DMS53 (cell line): ENCODE measurements at places on chromosomes 12 and 14.

- no peak for DNase-seq
Measured at GRCh38 chr14:32597771-32598170, 268.7 kb downstream of the AKAP6 start.

DNA sequence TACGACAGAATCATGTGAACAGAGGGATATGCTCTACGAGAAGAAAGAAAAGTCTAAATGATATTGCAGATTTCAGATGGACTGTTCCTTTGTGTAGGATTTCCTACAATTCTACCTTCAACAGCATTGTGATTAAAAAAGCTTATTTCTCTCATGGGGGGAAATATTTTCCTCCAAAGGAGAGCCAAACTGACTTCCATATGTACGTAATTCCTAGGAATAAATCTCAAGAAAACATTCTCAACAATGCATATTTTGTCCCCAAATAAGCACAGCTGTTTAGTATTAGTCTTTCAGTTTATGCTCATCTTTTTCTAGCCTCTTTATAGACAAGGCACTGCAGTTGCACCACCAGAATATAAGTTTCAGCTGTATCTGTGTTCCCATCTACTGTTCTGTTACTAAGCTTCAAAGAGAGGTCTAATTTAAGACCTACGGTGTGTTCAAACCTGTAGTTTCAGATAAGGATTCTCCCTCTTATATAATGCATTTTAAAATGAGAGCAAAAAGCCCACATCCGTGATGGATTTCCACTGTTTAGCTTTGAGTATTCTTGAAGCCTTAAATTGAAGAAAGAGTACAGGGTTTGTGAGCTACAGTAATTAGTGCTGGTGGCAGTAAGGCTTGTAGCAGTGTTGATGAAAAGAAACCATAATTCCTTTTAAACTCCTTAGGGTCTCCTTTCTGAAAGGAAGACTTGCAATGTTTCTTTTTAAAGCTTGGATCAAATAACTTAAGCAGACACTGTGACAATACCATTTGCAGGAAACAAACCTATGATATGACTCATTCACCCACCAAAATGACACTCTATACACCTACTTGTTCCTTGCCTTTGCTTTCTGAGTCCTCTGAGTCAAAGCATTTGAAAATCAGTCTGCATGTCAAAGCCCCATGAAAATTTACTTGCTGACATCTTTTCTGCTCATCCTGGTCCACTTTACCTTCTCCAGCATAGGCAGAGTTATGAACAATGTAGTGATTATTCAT is 754.1 kb downstream of the NOVA1 start:
- DNase-seq = peak; percentile 25

DNA sequence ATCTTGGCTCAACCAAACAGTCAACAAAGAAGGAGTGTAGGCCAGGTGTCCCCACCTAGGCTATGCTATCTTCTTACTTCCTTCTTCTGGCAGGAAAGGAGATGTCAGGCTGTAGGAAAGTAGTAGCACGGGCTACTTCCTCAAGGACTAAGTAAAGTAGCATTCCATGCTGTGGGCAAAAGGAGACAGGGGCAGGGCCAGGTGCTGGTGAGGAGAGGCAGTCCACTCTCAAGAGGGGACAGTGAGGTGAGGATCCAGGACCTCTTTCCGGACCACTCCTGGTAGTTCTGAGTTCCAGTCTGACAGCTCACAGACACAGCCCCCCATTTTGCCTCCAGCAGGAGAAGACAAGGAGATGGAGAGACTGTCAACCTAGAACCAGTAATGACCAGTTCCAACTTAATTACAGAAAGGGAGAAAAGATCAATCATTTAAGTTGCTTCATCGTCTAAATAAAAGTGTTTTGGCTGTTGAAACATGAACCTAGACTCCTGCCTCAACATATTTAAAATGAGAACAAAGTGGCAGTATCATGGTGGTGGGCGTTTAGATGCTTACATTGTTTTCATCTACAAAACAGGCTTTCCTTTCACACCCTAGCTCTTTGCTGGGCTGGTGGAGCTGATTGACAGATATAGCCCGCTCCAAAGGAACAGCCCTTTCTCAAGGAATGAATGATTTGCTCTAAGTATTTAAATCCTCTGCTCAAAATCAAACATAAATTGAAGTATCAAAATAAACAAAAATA is 5.1 kb upstream of the SSTR1 start:
- no peak for DNase-seq

DNA sequence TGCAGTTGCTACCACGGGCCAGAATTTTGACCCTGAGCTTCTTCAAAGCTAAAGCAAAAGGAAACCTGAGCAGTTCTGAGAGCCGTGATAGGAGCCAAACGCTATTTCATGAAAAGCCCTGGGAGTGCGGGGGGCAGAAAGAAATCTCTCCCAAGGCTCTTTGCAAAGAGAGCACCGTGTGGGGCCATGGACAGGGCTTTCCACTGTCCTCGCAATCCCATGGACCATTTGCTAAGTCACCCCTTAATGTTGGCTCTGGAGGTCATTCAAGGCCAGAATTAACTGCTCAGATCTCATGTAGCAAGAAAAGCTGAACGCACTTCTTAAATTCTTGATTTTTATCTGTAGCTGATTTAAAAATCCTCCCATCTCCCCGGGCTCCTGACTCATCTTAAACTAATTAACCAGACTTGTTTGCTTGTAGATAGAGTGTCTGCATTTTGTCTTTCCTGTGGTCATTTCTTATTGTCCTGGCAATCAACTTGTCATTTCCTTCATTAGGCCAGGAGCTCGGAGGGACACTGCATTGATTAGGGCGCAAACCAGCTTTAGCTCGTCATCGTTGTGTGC is 24.8 kb downstream of the CLSTN3 start:
- DNase-seq = no peak
